Hippocampal formation (tissue), 2 donors: ENCODE measurements at places on chromosomes 4 and X.
A peak's percentile ranks its signal among the peaks of the same experiment; 100 is the strongest.

DNA sequence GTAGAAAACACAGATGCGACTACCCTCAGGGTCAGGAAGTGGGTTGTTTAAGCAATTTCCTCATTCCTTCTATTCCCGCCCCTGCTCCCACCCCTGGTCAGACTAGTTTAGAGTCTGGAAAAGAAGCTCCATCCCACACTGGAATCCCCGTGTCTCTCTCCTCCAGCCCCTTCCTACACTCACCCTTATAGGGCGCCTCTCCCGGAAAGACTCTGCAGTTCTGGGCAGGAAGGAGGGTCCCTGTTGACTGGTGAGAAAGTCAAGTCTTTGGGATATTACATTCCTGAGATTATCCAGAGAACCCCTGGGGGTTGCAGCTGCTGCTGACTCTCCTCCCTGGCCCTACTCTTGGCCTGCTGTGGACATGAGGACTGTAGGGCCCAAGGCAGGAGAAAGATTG is 11.9 kb downstream of the STARD8 start:
- DNase-seq: no peak

- DNase-seq: no peak
Observed at GRCh38 chr4:77092975-77093374, 17.2 kb upstream of the CCNI start.

DNA sequence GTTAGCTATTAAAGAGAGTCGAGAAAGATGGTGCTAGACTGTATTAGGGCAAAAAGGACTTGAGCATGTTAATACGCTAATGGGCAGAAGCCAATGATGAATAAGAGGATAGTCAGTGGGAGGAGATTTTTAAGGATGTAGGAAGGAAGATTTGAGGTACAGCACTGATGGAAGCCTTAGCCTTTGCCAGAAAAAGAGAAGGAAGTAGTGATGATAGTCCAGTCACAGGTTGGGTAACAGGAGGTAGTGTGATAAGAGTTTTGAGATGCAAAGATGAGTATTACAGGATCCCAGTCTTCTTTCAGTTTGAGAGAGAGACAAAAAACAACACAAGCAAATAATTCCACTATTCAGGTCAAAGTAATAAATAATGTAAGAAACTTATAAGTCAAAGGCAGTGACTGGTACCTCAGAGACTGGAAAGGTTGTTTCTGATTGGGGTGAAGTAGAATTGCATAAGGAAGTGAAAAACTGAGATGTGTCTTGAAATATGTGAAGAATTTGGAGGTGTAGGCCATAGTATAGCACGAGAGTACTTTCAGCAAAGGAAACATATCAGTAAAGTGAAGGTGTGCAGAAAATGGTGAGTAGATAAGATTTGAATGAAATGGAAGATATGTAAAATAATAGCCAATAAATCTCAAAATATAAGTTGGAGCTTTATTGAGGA is 22.1 kb upstream of the NDNF start:
- no peak for DNase-seq

DNA sequence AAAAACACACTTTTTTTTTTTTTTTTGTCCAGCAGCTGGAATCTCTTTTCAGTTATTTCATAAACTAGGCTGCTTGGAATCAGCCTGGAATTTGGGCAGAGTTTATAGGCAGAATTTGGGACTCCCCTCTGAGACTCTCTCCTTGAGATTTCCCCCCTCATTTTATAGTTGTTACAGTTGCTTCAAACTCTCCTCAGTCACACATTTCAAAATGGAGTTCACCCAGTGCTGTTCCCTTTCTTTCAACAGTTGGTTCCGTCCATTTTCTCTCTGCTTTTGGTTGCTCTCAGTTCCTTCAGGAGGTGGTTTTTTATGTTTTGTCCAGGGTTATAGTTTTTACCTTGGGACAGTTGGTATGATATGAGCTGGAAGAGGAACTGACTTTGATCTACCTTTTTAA is 27.5 kb downstream of the NSD2 start:
- DNase-seq: no peak

- DNase-seq: no peak
Observed at GRCh38 chrX:69238887-69239231, 73.6 kb upstream of the PJA1 start.

DNA sequence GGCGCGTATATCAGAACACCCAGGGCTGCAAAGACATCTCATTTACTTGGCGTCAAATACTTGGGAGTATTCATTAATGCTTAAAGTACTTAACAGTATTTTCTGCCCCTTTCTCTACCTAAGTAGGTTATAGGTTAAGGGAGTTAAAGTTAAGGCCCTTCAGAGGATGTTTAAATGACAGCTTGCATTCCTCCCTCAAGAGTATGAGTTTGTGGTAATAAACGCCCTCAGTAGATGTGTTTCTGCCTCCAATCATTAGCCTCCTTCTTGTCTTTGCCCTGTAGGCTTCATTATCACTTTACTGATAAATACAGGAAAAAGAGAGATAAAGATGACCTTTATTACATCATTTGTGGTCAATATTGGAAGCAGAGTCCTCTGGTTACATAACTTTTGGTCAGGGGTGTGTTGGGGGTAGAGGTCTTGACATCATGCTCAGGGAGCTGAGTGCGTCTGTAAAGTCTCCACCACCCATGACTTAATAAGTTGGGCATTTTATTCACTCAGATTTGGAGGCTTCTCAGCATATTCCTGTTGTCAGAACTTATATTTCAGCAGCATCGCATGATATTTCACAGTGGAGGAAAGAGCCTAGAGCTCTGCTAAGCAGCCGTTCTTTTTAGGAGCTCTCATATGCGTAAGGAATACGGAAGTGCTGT is 145.9 kb downstream of the CPE start:
- no peak for DNase-seq

GRCh38 chr4:17236686-17237085 is 275.2 kb downstream of the QDPR start:
- no peak for DNase-seq

- no peak for DNase-seq
Observed at GRCh38 chrX:49276671-49277534, 7.3 kb downstream of the PPP1R3F start.

DNA sequence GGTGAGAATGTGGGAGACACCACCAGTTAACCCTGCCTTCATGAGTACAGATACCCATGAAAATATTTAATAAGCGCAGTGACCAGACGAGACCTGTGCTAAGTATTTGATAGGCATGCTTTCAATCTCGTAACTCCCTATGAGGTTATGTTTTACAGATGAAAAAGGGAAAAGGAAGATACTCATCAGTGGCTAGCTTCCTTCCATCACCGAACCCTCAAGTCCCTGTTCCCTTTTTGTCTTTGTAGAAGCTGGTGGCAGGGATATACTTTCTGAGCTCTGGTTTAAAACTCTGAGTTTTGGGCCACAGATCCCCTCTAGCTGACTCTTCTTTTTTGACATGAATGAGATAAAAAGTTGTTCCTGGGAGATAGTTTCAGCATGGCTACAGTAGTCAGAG is 26.3 kb downstream of the AFF1 start:
- no peak for DNase-seq

GRCh38 chr4:86970447-86971354 is 35.9 kb downstream of the AFF1 start:
- DNase-seq: no peak

GRCh38 chr4:24743206-24743605 is 52.2 kb upstream of the SOD3 start:
- no peak for DNase-seq

GRCh38 chrX:46912098-46912602 is at the start of gene JADE3:
Gene JADE3, plus strand, starts transcription at chrX:46912421. Its CDS starts 72,474 bp downstream, at chrX:46984895.
- peak; percentile 46 for DNase-seq

- no peak for DNase-seq
Observed at GRCh38 chr4:150089732-150090131, 11.5 kb downstream of the DCLK2 start.

DNA sequence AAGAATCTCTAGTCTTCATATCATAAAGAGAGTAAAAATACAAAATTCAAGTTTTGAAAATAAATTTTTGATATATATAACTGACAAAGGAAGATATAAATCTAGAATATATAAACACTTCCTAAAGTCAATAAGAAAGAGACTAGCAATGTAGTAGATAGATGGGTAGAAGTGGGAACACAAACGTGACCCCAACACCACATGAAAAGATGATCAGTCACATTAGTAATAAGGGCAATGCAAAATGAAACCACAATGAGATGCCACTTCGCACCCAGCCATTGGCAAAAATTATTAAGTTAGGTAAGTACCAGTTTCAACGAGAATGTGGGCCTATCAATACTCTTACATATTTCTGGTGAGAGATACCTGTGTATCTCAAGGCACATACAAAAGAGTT is 106.5 kb downstream of the EGF start:
- no peak for DNase-seq

DNA sequence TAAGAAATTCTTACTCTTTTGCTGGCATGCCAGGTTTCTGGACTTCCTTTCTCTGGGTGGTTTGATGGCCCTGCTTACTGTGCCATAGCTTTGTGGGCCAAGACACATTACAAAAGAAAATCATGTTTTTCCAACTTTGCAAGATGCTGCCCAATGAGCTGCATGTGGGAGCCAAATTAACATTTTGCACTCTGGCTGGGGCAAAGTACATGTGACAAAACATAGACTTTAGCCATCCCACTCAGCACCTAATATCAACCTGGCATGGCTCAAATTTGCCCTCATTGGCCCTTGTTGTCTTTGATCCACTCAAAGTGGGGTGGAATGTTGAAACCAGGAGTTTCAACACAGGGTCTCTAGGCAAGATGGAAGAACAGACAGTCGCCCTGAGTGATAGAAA is 40.0 kb upstream of the DYNLT3 start:
- no peak for DNase-seq

DNA sequence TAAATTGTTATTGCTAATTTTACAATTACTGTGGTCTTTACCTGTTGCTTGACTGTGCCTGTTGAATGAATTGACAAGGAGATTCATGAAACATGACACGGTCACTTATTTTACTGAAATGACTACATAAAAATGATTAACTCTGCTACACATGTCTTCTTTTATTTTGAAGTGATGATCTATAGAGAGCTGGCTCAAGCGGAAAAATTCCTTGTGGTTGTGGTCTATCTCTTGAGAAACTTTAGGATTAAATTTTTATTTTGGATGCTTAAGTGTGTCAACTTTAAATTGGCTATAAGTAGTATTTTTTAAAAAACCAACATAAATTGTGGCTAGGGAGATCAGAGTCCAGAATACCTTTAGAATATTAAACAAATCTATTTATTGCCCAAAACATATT is 131.8 kb upstream of the PITX2 start:
- DNase-seq: no peak

- no peak for DNase-seq
Observed at GRCh38 chrX:333611-334311, 15.2 kb upstream of the GTPBP6 start.

DNA sequence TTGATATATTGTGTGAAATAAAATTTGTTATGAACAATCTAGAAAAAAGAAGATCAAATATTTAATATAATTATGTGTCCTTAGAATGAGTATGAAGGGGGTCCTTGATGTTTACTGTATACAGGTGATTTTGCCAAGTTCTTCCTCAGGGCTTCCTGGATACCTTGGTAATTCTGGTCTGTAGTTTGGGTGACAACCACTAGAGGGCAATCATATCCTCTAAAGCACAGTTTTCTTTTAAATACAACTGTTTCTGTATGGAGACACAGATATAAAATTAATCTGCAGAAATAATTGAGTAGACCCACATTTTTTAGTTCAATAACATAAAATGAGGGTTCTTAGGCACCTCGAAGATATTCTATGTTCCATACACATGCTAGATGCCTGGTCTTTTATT is 157.7 kb downstream of the SPANXN1 start:
- peak; percentile 17 for DNase-seq

GRCh38 chr4:89835413-89835812 is 1.5 kb downstream of the SNCA start:
- no peak for DNase-seq

DNA sequence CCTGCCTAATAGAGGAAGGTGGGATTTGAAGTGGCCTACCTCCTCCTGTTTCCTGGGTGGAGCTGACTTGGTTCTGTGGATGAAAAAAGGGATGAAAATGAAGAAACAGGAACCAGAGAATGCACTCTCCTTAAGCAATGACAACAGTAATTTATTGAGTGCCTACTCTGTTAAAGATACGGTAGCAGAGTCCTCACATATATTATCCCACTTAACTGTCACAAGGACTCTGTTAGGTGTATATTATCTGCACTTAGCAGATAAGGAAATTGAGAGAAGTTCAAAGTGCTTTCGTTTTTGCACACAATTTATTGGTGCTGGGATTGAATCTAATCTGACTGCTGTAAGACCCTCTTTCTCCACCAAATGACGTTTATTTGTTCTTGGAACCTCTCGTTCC is 301.2 kb downstream of the PACRGL start:
- no peak for DNase-seq

GRCh38 chrX:86215260-86215659 is 67.0 kb downstream of the DACH2 start:
- no peak for DNase-seq

DNA sequence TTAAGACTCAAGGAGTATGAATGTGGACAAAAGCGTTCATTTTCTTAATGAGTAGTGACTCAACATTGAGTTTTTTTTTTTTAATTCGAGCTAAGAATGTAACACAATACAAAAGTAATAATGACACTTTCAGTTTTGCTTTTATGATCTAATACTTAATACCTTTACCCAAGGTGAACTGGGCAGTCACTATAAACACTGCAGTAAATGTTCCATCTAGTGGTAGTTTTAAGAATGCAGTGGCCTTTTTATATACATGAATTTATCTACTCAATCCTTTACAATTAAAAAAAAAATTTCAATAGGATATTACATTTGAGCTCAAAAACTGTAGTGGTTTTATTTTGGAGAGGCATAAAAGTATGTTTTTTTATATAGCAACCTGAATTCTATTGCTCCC is 33.9 kb downstream of the PDK3 start:
- no peak for DNase-seq

DNA sequence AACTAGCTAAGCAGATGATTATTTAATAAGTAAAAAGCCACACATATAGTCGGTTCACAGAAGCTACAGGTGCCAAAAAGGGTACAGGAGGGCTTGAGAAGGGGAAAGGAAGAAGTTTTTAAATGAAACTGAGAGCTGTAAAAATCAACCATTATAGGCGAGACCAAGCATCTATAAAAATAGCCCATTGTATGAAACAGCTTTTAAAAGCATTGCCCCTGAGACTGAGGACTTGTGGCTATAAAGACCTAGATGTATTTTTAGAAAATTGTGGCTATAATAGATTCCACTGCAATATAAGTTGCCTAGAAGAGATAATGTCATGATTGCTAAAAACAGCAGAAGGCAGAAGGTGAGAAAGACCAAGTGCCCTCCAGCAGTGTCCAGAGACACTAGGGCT is 15.0 kb upstream of the TTC29 start:
- DNase-seq: no peak
